ENCODE measurements at places on chromosomes 7 and 10. TPM values are rescaled to one million over a fixed set of nuclear protein-coding genes. Genes with fewer than 3 reads are reported as not detected.

DNA sequence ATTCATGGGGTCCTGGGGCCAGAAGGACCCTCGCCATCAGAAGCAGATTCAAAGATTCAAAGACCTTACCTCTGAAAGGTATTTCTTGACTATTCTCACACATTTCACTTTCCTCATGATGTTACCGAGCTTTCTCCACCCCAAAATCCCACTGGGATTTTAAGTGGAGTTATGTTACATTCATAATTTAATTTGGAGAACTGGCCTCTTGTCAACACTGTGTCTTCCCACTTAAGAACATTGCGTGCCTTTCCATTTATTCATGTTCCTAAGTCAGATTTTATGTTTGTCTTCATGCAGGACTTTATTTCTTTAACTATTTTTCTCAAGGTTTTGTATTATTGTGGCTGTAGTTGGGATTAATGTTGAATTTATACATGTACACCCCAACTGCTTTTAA lies 123.5 kb upstream of the BMPER start:
- DNase-seq: no peak

DNA sequence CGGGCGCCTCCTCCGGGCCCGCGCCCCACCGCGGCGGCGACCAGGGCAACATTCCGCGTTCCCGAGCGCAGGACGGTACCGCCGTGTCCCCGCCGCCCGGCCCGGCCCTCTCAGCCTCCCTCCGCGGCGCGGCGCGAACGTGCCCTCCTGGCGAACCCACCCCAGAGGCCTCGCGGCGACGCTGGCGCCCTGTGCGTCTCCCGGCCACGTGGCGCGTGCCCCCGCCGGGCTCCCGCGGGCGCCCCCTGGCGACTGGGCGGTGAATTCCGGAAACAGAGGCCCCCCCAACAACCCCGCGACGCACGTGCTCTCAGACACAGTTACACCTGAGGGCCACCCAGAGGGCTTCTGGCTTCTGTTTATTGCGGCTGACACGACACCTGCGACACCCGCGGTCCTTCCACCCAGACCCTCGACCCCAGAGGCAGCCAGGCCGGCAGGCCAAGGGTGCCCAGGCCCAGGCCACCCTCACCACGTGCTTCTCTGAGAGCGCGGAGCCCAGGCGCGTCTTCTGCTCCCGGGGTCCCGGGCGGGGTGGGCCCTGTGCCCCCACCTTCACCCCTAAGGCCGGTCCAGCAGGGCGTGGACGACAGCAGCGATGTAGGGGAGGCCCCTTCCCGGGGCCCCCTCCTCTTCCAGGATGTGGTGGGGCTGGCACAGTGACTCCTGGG lies at the start of gene SAP25:
Gene SAP25, minus strand, starts transcription at position 210 of the 671 bp plus-strand sequence. Its CDS starts 158 bp downstream, at position 52.
- no peak for DNase-seq

Gene SMO
- polyA plus RNA-seq: 28.4 TPM

Gene TMEM273
- 25.2 TPM for polyA plus RNA-seq

Gene EPDR1
- 26.8 TPM for polyA plus RNA-seq

Gene OPN1SW
- polyA plus RNA-seq: not detected

Data from ovary (tissue), 10 donors.